Stimulated activated CD8-positive, alpha-beta memory T cell treated with anti-CD3 and anti-CD28 coated beads, Interleukin-4, amount 100 ng/mL, for 24 hours (primary cell): ENCODE measurements at places on chromosomes 2 and 18.

DNA sequence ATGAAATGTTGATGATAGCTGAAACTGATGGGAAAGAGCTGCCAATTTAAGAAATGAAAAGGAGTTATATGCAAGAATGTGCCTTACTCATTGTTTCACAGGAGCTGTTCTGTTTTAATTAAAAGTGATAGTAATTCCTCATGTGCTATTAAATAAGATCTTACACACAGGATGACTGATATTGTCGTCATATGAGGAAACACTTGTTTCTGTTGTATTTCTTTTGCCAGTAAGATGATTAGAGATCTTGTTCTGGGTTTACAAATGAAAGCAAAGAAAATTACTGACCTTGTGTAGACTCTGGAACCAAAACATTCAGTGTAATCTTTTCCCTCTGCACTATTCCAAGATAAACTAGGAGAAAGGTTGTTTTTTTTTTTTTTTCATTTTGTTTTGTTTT, 123.6 kb downstream of the MAP3K20 start:
- DNase-seq: no peak

GRCh38 chr2:29446847-29447246, 331.6 kb downstream of the CLIP4 start:
- no peak for DNase-seq

- no peak for DNase-seq
Observed at GRCh38 chr2:60051991-60052390, 501.5 kb downstream of the BCL11A start.

DNA sequence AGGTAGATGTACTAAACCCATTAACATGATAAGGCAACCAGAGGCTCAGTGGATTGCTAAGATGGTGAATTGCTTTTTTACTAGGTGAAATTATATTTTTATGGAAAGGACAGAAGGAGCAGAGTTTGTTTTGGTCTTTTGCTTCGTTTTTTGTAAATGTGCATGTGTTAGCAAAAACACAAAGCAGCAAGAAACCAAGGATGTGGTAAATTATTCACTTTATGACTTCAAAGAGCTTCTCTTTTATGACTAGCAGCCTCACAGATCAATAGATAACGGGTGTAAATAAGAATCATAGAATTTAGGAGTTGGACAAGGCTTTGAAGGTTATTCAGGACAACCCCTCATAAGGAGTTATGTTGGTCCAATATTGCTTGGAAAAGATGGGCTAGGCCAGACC, 615.0 kb downstream of the DPP10 start:
- DNase-seq: no peak

- no peak for DNase-seq
Observed at GRCh38 chr18:35387152-35387571, 10.0 kb upstream of the ZNF396 start.

GRCh38 chr2:37631292-37631691, 40.1 kb downstream of the CDC42EP3 start:
- no peak for DNase-seq

DNA sequence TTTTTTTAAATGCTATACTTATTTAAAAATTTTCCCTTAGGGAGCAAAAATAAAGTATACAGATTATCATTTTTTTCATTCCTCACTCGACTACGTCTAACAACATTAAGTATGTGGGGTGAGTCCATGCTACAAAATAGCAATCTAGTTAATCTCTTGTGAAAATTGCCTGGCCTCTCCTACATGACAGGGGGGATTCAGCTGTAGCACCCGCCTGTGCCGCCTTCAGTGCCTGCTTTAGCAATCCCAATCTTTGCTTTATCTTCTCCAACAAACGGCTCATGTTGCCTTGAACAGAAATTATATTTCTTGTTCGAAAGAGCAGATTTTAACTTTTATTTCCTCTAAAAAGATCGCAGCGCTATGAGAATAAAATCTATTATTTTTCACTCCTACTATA, 2.4 kb upstream of the SOX11 start:
- DNase-seq: no peak

DNA sequence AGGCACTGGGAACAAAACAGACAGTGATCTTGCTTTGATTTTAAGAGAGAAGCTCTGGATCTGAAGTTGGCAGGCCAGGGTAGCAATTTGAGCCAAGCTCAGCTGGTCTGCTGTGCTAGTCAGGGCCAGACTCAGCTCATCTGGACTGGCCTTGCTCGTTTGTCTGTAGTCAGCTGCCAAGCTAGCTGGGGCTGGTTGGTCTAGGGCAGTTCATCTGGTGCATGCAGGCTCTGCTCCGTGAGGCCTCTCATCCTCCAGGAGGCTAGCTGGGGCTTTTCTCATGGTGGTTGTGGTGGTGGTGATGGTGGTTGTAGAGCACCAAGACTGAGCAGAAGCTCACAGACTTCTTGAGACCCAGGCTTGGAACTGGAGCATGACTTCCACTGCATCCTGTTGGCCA, 10.3 kb downstream of the FBLN7 start:
- no peak for DNase-seq

- no peak for DNase-seq
Observed at GRCh38 chr2:45648636-45649035, 2.8 kb upstream of the PRKCE start.

DNA sequence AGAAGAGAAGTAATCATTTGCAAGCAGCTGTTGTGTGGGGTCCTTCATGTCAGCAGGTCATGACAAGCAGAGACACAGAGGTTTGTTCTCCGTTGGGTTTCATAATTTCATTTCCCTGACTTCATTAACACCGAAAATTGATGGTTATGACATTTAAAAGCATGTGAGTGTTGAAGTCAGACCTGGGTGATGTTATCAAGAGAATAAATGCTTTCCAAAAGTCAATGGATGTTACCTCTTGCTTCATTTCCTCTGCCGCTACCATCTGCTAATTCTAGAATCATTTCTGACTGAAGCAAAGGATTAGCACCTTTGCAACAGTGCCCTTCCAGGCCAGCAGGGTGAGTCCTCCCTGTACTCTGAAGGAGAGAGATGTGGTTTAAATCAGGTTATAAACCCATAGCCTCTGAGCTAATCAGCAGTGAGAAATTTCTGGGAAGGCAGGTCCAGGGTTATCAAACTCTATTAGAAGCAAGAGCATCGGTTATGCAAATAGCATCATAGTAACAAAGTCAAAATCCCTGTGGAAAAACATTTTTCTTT, 446.2 kb downstream of the PIK3C3 start:
- DNase-seq: no peak

DNA sequence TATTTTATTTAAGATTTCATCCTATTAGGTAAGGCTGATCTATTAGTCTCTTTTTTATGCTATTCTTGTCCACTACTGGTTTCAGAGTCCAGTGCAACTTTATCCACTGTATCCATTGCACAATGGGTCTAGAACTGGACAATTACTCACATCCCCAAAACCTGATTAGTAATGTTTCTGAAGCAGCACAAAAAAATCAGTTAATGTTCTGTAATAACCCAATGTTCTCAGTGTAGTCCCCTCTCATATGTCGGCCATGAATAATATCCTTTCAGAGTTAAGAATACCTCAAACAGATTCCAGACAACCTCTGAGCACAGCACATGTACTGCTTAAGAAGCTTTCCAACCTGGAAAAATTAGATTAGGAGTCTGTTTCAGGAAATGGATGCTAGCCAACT, 29.7 kb downstream of the MGAT4A start:
- no peak for DNase-seq

DNA sequence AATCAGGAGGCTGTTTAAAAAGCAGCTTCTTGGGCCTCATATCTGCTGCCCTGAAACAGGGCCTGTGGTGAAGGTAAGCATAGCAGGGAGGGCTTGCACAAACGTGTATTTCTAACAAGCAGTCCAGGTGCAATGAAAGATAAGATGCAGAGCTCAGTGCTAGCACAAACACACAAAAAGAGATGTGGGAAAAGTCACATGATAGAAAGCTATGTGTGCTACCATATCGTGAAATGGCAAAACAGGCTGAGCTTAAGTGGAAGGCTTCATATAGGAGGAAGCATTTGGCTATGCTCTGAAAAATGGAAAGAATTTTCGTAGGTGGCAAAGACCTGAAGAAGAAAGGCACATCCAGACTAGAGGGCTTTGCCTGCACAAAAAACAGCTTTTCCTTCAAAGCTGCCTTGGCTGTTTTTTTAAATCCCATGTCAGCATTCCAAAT, 10.2 kb downstream of the RSAD2 start:
- DNase-seq: no peak

GRCh38 chr18:25604894-25605597, 253.1 kb upstream of the ZNF521 start:
- DNase-seq: no peak

- no peak for DNase-seq
Observed at GRCh38 chr18:26532367-26533340, 15.7 kb downstream of the KCTD1 start.

- no peak for DNase-seq
Observed at GRCh38 chr2:121255358-121255757, 29.6 kb downstream of the TFCP2L1 start.

GRCh38 chr18:46237891-46238290, 133.7 kb downstream of the HAUS1 start:
- no peak for DNase-seq

DNA sequence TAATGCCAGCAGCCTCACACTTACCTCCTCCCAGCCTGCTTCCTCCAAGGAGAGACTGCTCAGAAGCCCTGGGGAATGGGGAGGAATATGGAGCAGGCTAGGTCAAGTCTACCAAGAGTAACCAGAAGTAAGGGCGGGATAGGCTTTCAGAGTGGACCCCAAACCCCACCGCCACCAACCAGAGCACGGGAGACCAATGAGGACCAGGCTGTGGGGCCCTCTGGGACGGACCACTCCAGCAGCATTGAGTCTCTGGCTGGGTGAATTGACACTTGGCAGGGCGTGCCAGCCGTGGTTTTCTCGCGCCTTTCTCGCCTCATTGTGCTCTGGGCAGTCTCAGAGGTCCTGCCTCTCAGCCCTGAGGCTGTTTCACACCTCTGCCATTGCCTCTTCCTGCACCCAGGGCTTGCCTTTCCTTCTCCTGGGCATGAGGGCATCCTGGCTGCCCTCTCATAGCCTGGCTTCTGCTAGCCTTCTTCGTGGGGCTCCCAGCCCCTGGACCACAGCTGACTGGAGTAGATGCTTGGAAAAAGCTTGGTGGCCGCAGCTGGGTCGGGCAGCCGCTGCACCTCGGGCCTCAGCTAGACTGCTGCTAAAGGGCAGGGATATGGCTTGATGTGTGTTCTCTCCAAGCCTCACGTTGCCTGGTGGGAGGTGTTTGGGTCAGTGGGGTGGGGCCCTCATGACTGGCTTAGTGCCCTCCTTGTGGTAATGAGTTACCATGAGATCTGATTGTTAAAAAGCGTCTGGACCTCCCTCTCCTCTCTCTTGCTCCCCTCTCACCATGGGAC, 40.5 kb upstream of the HS6ST1 start:
- no peak for DNase-seq

DNA sequence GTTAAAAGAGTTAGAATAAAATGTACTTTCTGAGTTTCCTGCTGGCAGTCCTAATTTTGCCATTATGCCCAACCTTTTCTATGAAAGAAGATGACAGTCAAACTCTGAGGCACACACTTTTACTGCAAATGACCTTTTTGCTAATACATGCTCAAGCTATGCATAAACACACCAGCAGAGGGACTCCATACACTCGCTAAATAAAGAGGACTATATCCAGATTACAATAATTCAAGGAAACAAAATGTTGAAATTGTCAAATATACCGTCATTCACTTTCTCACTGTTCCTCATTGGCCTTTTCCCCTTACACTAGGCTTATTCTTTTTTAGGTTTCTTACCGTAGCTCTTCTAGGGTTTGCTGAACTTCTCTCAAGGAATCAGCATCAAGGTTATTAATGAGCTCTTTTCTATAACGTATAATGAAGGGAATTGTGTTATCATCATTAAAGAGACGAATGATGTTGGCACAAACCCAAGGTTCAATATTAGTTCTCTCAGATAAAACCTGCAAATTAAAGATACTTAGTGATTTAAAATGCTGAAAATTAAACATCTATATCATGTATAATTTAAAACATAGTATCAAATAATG, 25.7 kb downstream of the SRBD1 start:
- no peak for DNase-seq

DNA sequence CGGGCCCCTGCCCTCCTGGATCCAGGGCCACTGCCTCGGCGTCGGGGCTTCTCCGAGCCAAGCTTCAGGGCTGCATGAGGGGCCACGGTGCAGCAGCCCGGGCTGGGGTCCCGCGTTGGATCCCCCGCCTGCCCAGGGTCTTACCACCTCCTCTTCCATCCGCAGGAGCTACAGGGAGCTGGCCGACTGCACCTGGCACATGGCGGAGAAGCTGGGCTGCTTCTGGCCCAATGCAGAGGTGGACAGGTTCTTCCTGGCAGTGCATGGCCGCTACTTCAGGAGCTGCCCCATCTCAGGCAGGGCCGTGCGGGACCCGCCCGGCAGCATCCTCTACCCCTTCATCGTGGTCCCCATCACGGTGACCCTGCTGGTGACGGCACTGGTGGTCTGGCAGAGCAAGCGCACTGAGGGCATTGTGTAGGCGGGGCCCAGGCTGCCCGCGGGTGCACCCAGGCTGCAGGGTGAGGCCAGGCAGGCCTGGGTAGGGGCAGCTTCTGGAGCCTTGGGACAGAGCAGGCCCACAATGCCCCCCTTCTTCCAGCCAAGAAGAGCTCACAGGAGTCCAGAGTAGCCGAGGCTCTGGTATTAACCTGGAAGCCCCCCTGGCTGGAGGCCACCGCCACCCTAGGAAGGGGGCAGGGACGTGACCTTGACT, 52.1 kb downstream of the RAMP1 start:
- no peak for DNase-seq

- no peak for DNase-seq
Observed at GRCh38 chr18:8820396-8821082, 115.2 kb downstream of the MTCL1 start.

DNA sequence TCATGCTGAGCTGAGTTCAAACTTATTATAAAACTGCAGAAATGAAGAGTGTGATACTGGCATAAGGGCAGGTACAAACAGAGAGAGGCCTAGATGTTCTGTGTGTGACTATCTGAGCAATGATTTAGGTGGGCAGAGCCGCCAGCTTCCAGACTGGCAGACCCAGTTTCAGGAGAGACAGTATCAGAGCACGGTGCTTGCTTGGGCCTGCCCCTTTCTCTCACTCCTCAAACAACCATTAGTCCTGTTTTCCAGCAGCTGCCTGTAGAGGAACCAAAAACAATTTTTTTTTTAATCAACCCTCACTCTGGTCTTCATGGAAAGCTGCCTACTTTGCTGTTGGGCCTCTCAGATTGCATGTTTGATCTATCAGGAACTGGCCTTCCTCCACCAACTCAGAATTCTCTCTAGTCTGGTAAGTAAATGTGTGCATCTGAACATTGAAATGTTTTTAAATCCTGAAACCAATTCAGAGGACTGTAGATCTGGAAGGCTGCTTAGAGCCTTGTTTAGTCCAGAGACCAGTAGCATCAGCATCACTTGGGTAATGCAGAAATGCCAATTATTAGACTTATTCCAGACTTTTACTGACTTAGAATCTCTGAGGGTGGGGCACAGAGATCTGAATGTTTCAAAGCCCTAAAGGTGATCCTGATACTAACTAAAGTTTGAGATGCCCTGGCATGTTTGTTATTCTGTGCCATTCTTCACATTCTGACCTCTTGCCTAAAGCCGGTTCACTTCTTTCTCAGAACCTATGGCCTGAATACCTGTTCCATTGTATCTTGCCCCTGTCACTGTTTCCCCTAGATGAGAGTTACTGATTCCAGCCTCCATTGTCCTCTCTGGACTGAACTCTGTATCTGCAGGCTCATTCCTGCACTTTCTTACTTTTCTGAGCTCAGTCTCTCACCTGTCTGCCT, 24.8 kb upstream of the CRIM1 start:
- DNase-seq: no peak

GRCh38 chr2:98472132-98472650, 27.5 kb downstream of the INPP4A start:
- no peak for DNase-seq

GRCh38 chr2:151020411-151020810, 241.3 kb downstream of the RBM43 start:
- no peak for DNase-seq
